ENCODE measurements at places on chromosomes 6 and 20.

- DNase-seq, result no peak
Measured at GRCh38 chr20:8318965-8319625, 187.0 kb downstream of the PLCB1 start.

DNA sequence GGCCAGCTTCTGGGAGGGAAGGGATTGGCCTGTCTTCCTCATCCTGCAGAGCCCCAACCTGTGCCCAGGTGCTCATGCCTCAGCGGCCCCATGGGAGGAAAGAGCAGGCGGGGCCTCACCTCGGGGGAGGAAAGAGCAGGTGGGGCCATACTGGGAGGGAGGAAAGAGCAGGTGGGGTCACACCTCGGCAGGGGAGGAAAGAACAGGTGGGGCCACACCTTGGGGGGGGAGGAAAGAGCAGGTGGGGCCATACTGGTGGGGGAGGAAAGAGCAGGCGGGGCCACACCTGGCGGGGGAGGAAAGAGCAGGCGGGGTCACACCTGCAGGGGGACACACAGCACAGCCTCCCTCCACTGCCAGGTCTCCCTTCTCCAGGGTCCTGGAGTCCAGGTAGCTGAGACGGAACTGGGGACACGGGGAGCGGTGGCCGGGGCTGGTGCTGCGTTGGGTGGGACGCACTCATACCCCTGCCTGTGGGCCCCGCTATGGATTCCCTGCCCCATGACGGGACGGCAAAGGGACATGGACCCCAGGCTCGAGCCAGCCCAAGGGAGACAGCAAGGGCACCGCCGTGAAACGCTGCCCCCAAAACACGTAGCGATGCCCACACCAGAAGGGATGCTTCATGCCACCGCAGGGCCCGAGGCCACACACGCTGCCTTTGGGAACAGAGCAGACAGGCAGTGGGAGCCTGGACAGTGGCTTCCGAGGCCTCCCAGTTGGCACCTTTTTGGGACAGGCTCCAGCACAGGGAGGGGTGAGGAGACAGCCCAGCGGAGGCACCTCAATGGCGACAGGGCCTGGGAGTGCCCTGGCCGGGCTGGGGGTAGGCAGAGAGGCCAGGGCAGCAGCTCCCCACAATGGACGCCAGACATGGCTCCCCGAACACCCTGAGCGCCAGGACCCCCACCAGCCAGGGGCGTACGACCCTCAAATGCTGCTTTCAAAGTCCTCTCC lies 43.3 kb upstream of the CHRNA4 start:
- DNase-seq, result no peak

DNA sequence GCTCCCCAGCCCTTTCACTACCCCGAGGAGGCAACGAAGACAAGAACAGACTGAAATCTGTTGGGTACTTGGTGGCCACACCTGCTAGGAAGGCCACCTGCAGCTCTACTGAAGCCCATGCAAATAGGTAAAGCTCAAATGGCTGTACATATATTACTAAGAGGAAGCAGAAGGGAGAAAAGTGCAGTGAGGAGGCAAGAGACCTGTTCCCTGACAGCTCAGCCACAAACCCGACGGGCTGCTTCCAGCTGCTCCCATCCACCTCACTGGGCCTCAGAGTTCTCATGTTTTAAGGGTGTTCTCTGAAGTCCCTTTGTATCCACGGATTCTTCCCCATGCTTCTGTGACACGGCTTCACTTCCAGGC lies 24.6 kb downstream of the TRAM2 start:
- DNase-seq, result no peak

- DNase-seq, result no peak
Measured at GRCh38 chr20:54362283-54362682, 113.1 kb upstream of the DOK5 start.

DNA sequence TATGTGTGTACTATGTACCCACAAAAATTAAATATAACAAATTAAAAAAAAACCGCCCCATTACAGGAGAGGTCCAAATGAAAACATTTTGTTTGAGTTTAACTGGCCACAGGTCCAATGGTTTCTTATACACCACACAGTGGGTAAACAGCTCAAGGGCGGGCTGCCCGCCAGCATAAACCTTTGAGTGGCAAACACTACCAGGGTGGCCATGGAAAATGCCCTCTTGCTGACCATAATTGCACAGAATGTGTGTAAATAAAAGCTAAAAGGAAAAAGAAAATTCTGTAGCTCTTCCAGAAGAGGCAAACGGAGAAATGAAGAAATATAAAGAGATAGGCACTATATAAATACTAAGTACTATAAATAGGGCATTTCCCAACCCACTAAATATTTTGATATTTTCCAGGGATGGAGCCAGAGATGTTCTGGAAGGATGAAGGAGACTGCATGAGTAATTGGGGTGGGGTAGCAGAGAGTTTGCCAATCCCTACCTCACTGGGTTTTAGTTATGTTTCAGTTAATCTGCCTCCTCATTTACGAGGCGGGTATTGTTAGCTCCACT lies 1.1 kb upstream of the CDC5L start:
- DNase-seq, result no peak

DNA sequence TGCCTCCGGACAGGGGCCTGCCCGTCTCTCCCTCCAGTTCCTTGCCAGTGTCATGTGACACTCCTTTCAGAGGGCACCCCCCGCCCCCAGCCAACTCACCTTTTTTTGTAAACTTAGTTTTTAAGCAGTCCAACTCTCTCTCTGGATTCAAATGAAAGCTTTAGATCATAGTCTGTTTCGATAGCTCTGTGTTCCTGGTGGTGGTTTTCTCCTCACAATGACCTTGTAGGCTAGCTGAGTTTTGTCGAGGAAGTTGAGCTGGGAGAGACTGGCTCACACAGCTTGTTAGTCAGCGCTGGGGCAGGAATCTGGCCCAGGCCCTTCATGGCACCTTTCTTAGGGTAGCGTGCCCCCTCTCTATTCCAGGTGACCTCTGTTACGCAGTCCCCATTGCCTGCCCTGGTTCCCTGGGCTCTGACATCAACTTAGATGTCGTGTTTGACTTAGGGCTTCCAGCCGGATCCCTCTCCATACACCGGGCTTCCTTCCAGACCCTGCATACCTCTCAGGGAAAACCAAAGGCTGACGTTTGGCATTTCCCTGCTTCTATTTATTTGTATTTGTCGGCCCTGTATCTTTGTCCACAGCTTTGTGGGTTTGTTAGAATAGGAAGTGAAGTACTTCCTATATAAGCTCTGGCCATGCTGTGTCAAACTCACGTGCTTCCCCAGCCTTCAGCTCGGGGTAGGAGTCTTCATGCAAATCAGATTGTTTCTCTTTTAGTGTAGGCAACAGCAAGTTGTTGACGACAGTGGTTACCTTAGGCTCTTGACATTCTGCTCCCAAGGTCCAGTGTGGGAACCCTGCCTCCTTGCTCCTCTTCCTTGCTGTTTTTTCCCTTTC lies 12.7 kb downstream of the IGF2R start:
- DNase-seq, result no peak

DNA sequence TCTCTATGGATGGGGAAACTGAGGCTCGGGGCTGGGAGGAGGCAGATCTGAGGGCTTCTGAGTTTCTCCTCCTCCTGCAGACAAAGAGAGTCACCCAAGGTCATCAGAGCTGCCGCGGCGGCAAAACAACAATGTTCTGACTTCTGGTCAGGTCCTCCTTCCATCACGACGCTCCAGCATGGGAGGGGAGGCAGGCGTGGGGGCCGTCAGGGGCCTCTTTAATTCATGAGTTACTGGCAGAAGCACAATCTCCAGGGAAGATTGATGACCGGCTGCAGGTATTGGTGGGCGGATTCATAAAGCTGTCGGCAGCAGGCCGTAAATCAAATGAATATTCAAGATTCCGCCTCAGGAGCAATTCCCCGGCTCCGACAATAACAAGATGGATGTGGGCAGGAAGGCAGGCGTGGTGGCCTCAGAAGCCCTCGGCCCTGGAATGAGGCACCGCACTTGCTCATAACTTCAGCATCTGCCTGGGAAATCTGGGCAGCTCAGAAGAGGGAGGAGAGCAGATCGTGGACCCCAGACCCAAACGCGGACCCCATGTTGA lies 19.1 kb downstream of the PCK1 start:
- no peak for DNase-seq

DNA sequence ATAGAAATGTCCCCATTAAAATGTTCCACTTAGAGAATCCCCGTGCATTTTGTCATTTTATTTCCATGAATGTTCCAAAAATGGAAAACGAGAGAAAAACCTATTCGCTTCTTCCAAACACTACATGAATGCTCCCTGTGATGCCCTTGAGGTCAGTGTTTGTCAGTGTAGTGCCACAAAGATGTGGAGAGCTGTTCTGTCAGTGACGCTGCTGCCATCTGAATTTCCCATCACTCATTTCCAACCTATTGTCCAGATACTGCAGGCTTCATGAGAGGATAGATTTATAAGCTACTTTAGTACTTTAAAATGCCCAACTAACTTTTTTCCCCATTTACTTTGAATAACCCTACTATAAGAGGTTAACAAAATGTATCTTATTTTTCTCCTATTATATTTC lies 335.8 kb downstream of the CDKAL1 start:
- no peak for DNase-seq

GRCh38 chr6:36131511-36132245 lies 1.4 kb downstream of the MAPK13 start:
- DNase-seq, result no peak
